IPS DF 6.9 (cell line): ENCODE measurements at places on chromosomes 6 and 20.

DNA sequence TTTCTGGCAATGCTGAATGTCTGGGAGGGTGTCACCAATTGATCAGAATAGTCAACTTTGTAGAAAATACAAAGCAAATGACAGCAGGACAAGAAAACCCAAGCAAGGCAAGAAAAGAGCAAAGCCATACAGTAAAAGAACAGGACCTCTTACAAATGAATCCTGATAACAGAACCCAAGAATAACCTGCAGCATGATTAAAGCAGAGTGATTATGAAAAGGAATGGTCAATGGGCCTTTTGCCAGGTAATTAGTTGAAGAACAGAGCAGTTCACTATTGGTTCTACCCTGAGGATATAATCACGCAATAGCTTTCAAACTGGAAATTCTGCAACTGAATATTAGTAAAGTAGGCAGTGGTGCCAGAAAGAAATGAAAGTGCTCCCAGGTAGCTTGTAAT, 319.8 kb downstream of the FRK start:
- no peak for DNase-seq

DNA sequence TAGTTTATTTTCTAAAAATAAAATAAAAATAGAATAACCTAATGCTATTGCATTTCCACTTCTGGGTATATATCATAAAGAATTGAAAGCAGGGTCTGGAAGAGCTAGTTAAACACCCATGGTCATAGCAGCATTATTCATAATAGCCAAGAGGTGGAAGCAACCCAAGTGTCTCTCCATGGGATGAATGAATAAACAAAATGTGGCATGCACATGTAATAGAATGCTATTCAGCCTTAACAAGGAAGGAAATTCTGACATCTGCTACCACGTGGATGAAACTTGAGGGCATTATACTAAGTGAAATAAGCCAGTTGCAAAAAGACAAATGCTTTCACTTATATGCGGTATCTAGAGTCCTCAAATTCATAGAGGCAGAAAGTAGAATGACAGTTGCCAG, 130.8 kb downstream of the TIAM2 start:
- DNase-seq = no peak

- DNase-seq = no peak
These were observed 302.8 kb upstream of the JARID2 start for GRCh38 chr6:14943116-14943515.

DNA sequence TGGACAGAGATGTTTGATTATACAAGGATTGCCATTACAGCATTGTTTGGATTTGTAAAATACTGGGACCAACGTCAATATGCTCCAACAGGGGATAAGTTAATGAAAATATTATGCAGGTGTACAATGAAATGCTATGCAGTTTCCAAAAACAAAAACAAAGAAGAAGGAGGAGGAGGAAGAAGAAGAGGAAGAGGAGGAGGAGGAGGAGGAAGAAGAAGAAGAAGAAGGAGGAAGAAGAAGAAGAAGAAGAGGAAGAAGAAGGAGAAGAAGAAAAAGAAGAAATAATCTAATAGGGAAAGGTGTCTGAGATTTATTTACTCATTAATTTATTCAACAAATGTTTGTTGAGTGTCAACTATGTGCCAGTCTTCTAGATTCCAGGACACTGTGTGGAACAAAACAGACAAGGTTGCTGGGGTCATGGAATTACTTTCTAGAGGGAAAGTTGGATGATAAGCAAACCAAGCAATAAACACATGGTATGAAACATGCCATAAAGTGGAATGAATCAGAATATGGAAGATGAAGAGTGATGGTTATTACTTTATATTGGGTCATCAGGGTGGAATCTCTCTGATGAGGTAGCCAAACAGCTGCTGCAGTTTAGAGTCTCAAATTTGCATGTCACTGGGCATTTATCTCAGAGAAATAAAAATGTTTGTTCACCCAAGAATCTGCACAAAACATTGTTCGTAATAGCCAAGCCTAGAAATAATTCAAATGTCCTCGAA, 6.3 kb upstream of the TRIM27 start:
- no peak for DNase-seq

- DNase-seq = no peak
These were observed 686 bp downstream of the COL12A1 start for GRCh38 chr6:75204959-75205775.

DNA sequence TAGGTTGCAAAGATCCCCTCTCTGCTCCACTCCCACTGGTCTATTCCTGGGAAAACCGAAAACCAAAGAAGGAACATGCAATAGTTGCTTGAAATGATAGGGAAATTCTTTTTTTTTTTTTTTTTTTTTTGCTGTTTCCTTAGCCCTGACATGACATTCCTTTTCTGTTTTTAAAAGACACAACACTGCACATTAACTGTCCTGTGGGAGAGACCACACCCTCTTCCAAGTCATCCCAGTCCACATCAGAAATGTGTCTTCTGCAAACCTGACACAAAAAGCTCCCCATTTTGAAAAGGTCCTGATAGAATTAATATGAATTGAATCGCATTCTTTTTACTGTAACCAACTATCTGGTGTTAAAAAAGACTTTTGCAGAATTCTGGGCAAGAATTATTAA, 43.4 kb upstream of the RIPOR2 start:
- DNase-seq = no peak

DNA sequence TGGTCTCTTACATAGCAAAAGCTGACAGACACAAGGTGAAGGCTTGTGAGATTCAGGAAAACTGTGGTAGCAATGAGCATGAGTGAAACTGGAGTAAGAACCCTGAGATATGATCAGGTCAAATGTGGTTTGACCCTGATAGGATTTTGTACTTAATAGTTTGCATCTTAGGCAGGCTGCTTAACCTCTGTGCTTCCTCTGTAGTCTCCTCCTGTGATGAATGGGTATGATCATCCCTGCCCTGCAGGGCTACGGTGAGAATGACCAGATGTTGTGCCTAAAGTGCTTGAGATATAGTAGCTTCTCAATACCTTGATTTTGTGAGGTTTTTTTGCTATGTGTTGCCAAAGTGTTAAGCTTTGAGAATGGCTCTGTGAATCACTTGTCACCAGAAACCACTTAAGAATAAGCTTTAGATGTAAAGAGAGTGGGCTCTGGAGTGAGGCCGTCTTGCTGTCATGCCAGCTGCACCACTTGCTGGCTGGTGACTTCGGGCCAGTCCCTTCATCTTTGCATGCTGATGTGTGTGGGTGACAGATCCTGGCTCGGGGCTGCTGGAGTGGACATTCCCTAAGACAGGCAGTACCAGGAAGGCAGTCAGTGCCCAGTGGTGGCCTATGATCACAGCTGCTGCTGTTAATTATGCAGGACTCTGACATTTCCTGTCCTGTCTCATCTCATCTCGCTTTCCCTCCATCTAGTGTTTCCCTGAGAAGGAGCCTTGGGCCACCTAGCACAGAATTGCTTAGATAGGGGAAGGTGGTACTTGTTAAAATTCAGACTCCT, 254.7 kb downstream of the NFATC2 start:
- DNase-seq = no peak

DNA sequence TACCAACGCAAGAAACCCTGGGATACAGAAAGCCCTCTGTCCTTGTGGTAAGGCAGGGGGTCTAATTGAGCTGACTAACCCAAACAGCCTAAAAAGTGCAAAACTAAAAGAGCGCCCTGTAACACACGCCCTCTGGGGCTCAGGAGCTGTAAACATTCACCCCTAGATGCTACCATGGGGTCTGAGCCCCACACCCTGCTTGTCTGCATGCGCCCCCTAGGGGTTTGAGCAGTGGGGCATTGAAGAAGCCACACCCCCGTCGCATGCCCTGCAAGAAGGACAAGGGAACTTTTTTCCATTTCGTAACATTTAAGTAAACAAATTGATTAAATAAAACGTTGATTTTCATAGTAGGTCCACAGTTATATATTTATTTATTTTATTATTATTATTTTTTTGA, 616.9 kb upstream of the MAN1A1 start:
- no peak for DNase-seq

DNA sequence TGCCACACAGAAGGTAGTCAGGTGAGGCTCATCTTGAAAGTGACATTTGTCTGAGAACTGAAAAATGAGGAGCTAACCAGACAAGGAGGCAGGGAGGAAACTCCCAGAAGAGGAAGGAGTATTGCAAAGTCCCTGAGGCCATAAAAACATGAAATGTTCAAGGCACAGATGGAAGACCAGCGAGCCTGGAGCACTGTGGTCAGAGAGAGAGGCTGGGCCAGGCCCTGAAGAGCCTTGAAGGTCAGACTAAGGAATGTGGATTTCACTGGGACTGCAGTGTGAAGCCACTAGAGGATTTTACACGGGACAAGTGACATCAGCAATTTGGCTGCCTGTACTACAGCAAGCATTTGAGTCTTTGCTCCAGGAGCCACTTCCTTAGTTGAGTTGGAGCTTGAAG, 21.1 kb upstream of the TMEM181 start:
- no peak for DNase-seq
